Stimulated activated CD4-positive, alpha-beta T cell treated with anti-CD3 and anti-CD28 coated beads, Interleukin-2, amount 100 ng/mL, for 4 hours (primary cell): ENCODE measurements at places on chromosomes 2 and 18.

DNA sequence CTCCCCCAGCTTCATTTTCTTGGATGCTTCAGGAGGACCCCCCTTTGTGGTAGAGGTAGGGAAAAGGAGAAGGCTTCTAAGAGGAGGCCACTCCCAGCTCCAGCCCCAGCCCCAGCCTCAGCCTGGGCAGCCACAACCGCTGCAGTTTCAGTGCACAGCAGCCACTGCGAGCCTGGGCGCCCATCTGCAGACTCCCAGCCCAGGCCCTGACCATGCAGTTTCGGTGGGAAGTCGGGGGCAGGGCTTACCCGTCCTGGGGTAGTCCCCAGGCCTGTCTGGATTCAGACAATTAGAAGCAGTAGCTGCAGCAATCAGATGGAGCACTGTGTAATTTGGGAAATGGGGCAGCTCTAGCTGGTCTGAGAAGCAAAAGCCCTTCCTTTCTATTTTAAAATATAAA is 28.6 kb downstream of the ITM2C start:
- DNase-seq = no peak

- no peak for DNase-seq
Observed at GRCh38 chr2:172671501-172671900, 64.1 kb upstream of the RAPGEF4 start.

DNA sequence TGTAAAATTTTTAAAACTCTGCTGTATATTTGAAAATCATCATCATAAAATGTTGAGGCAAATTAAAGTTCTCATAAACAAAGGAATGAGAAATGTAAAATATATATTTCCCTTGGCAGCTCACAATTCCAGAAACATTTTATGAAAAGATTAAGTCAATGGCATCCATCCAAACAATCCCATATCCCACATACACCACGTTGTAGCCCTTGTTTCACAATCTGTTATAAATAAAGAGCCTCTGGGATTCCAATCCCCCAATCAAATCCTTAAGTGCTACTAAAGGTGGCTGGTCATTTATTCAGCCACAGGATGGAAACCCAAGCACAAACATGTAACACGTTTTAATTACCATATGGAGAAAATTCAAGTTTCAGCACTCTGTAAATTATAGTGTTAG is 51.7 kb downstream of the GFPT1 start:
- DNase-seq = no peak

- peak; percentile 44 for DNase-seq
Observed at GRCh38 chr2:230974096-230974913, 21.6 kb upstream of the SPATA3 start.

- DNase-seq = no peak
Observed at GRCh38 chr18:78154853-78155252, 824.8 kb upstream of the SALL3 start.

DNA sequence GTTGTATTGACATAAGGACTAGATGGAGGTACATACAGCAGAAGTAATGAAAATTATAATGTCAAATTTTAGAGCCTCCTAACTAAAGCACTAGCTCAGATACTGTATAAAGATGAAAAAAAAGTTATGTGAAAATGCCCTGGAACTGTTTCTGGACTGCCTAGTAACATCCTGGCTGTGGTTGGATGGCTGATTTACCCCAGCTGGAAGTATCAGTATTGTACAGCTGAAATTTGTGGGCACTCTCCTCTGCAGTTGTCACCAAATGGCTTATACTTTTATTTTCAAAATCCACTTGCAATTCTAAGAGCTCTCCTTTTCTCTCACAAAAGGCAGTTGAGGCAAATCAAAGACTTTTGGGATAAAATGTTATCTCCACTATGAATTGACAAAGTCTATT is 239.2 kb downstream of the RPIA start:
- DNase-seq = no peak

GRCh38 chr2:199378948-199379650 is 78.6 kb downstream of the SATB2 start:
- DNase-seq = no peak
